ENCODE measurements at places on chromosomes 16 and 17. TPM values are rescaled to one million over a fixed set of nuclear protein-coding genes. Genes with fewer than 3 reads are reported as not detected.

IGF2BP1 gene
- 0.74 TPM for total RNA-seq

CACNG3 gene
- 5.2 TPM for total RNA-seq

MGAT5B gene
- total RNA-seq: 24.8 TPM

HOXB13 gene
- not detected for total RNA-seq

ETV4 gene
- 1.2 TPM for total RNA-seq

LGALS9C gene
- total RNA-seq: not detected

OTOP3 gene
- not detected for total RNA-seq

CA5A gene
- not detected for total RNA-seq

SLC16A6 gene
- total RNA-seq: 2.7 TPM

OR4D1 gene
- total RNA-seq: under 0.01 TPM

NPIPB13 gene
- 1.7 TPM for total RNA-seq

SRCIN1 gene
- 29.0 TPM for total RNA-seq

ADAP2 gene
- total RNA-seq: 3.4 TPM

CLEC18A gene
- 0.74 TPM for total RNA-seq

KRT32 gene
- not detected for total RNA-seq

KRT27 gene
- total RNA-seq: 0.25 TPM

SLC25A19 gene
- 4.7 TPM for total RNA-seq

G6PC1 gene
- not detected for total RNA-seq

KRTAP2-1 gene
- not detected for total RNA-seq

FOXJ1 gene
- total RNA-seq: 4.2 TPM

C17orf78 gene
- not detected for total RNA-seq

ZPBP2 gene
- total RNA-seq: not detected

SHISA6 gene
- 5.4 TPM for total RNA-seq

TERB1 gene
- total RNA-seq: 0.25 TPM

CNGB1 gene
- 0.49 TPM for total RNA-seq

CD300LF gene
- total RNA-seq: 0.25 TPM

LRRC45 gene
- 9.8 TPM for total RNA-seq

RAMP2 gene
- total RNA-seq: 10.1 TPM

RASL10B gene
- total RNA-seq: 5.4 TPM

CMTM4 gene
- total RNA-seq: 42.5 TPM

CLUH gene
- 24.1 TPM for total RNA-seq

C17orf107 gene
- total RNA-seq: 3.7 TPM

FTSJ3 gene
- 24.1 TPM for total RNA-seq

Measured in temporal lobe (tissue), 4 donors.